ENCODE measurements at places on chromosomes 4 and X.

- no peak for DNase-seq
Measured at GRCh38 chrX:119411959-119412358, 12.8 kb downstream of the SLC25A43 start.

DNA sequence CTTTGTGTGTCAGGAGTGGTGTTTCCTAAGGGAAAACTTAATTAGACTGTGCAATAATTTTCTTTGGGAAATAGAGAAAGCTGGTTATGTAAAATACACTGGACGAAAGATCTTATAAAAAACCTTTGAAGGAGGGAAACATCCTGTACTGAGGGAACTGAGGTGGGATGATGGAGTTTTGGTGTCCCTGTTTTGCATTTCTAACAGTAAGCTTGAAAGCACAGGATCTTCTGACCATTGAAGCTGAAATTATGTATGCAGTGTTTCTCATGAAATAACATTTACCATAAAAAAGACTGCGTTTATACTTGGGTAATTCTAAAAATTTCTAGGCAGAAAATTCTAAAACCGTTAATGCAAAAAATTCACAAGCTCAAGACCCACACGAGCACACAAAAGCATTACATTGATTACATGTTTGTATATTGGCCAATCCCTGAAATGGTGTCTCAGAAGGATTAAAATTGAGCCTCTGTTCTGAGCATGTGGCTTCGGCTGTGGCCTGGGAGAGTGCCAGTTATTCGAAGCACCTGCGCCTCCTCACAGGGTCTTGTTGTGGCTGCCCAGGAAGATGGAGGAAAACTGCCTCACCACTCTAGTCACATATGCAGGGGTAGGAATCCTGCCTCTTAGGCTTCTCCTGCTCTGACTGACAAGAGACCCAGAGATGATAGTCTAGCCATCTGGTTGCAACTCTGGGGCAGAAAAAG is 49.5 kb downstream of the JADE3 start:
- DNase-seq, result no peak

- no peak for DNase-seq
Measured at GRCh38 chr4:69330345-69331047, 50.2 kb downstream of the UGT2B28 start.

DNA sequence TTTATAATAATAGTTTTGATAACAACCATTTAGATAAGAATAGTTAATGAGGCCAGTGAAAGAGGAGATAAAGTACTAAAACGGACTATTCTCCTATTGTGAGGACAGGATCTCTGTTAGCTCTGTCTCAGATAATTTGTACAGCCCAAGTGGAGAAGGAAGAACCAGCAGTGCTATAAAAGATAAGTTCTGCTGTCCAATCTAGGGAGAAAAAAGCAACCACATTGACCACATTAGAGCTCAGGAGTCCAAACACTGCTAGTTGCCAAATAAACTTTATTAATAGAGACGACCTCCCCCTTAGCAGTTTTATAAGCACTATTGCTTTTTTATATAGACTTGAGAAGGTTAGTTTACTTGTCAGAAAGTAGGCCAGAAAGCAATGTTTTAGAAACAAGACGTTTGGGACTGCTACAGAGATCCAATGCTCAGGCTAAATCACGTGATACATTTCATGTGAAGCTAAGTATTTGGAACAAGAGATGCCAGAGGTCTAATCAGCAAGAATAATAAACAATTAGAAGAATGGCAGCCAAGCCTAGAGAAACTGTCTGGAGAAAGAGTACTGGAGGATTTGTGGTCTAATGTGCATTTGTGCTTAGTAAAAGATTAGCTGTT is 15.9 kb downstream of the IL15 start:
- DNase-seq, result no peak

DNA sequence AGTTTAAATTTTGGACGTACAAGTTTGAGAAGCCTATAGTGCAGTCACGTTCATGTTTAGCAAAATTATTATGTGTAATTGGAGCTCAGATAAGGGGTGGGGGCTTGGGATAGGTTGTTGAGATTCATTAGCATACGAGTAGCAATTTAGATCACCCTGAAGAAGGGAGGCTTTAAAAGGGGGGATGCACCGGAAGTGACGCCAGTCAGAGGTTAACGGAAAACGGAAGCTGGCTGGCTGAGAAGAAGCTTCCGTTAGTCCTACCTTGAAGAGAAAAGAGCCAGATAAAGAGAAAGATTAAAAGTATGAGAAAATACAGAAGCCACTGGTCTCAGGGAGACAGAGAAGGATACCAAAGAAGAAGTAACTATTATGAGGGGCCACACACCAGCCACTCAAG is 1.1 kb upstream of the NXT2 start:
- DNase-seq, result no peak

DNA sequence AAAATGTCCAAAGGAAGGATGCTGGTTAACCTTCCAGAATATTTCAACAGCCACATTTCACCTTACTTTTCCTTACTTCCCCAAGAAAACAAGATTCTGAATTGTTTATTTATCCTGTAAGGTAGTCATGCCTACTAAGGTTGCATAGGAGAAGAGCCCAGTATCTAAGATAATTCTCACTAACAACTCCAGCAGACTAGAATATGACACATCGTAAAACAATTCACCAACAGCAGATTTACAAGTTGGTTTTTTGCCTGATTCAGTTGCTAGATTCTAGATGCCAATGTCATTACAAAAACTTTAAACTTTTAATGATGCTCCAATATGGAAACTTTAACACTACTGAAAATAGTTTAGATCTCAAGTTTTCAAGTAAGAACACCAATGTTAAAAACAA is 176.4 kb downstream of the IL13RA2 start:
- DNase-seq, result no peak

GRCh38 chrX:2820136-2820771 is 8.5 kb upstream of the GYG2 start:
- peak; percentile 37 for DNase-seq

DNA sequence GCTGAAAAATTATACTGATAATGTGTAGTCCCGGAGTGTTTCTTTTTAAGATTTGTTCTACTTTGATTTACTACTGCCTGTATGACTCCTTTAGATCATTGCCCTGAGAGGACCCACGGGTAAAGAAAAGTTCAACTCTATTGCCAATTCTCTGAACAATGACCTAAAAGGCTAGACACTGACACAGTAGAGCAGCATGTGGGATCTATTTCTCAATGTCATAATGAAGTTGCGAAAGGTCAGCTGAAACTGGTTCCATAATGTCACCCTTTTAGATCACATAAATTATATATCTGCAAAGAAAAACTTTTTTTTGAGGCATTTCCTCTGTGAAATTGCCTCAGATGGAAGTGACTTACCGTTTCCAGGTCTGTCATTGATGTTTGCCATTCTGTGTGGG is 67.4 kb downstream of the GLRB start:
- no peak for DNase-seq

DNA sequence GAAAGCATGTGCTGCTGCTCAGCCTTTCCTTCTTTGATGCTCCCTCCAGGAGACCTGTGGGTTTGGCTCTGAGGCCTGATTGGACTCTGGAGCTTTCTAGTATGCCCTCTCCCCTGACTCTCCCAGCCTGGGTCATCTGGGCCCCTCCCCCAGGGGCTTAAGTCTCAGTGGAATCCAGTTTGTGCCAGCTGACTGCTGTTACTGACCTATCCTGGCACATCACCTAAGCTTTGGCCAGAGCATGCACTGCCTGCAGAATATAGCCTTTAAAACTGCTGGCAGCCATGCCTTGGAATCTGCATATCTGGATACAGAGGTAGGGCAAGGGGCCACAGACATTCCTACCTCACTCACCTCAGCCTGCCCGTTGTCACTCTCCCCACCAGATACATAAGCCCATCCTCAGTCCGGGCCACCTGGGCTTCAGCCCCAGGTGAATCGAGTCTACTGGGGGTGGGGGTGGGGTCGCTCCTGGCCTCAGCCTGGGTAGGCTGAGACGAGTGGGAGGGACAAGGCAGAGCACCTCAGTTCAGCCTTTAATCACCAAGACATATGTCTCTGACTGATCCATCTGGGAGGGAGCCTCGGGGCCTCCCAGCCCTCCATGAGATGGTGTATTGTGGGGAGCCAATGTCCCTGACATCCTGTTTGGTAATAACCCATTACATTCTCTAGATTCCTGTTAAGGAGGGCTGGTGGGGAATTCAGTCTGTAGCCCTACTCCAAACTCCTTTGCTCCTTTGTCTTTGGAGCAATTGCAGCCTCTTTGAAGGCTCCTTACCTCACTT is 61.2 kb downstream of the STARD8 start:
- DNase-seq, result no peak

GRCh38 chrX:30568136-30568535 is 9.4 kb downstream of the TASL start:
- DNase-seq, result peak; percentile 49

- no peak for DNase-seq
Measured at GRCh38 chr4:35897808-35898207, 346.5 kb downstream of the ARAP2 start.

DNA sequence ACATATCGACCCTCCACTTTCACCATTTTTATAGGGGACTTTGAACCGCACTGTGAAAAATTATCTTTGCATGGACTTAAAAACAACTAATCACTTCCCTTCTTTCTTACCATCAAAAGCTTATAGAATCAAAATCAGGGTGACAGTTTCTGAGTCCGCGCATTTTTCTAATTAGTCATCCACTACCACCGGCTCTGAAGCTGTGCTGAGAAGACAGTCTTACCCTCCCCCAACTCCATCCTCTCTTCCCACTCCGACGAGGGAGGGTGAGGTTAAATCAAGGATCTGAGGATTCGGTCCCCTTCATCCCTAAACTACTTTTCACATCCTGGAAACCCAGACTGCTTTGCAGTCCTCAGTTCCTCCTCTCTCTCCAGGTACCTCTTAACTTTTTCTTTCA is 4.2 kb downstream of the DCTD start:
- no peak for DNase-seq

DNA sequence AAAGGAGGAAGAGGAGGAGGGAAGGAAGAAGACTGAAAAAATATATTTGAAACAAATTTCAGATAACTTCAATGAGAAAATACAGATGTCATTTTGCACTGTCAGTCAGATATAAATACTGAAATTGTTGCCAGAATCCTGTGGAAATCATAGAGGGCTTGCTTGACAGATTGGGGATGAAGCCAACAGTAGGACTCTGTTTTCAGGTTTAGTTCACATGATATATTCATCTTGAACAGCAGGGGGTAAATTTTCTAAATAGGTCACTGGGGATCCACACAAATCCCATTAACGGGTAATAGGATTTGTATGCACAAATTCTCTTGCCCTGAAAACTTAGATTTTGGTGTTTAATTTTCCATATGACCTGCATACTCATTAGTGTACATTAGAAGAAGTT is 103.3 kb upstream of the PCDH18 start:
- no peak for DNase-seq

DNA sequence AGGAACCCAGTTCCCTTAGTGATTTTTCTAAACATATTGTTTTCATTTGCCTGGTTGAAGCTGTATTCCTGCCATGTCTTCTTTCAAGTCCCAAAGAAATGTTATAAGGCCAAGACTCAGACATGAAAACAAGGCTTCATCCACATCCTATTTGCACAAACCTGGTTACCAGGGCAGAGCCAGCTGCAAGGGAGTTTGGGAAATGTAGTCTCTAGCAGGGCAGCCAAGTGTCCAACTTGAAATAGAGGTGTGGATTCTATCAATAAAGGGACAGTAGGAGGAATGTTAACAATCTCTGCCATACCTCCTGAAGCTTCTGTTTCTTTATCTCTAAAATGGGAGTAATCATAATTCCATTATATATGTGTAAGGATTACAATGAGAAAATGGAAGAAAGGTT is 56.6 kb downstream of the INTS12 start:
- no peak for DNase-seq

GRCh38 chr4:67787311-67787710 is 33.1 kb upstream of the GNRHR start:
- DNase-seq, result no peak

- DNase-seq, result no peak
Measured at GRCh38 chrX:52990848-52991247, 32.5 kb upstream of the FAM156A start.

DNA sequence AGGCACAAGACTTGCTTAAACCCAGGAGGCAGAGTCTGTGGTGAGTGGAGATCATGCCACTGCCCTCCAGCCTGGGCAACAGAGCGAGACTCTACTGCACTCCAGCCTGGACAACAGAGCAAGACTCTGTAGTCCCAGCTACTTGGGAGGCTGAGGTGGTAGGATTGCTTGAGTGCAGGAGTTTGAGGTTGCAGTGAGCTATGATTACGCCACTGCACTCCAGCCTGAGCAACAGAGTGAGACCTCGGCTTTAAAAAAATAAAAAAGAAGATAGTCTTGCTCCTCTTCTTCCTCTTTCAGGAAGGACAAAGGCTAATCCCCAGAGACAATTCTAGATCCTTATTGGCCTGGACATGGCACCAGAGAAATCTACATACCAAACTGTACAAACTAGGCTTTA is 5.7 kb upstream of the PPEF2 start:
- DNase-seq, result peak; percentile 77

- peak; percentile 77 for DNase-seq
Measured at GRCh38 chr4:70734168-70734954, 12.6 kb downstream of the RUFY3 start.

DNA sequence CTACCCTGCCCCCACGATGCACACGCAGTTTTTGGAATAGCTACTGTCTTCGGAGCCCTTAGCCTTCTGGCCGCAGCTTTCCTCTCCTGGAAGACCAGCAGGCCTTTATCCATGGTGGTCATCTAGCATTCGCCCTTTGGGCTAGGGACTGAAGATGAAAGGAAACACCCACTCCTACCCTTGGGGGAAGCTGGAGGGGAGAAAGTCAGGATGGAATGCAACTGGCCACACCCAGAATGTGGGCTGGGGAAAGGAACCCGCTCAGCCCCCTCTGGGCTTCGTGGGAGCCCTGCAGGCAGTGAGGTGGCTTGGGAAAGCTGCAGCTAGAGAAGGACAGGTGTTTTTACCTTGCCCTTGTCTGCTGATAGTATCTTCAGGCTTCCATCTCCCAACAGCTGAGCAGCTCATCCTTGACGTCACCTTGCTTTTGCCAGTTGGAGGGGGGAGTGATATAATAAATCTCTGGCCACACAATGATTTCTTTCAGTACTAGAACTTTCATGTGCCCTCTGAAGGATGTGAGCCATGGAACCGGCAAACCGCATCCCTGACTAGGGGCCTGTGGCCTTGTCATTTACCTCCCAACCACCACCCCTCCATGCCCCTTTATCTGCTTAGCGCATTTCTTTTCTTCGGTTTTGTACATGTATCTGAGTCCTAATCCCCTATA is 59.0 kb downstream of the ELF4 start:
- no peak for DNase-seq

DNA sequence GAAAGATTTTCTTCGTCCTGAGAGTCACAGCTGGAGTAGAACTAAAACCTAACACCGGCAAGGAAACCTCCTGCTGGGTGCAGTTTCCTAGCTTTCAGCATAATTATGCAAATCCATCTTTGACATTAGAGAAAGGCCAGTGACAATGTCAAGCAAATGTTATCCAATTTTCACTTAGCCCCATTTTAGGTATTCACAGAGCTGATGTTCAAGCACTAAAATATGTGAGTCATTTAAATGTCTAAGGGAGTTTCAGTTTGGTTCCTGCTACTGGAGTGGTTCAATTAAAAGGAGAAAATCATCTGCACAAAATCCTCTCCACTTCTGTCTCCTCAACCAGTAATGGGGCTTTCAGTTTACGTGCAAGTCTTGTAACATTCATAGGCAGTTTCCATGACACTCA is 37.1 kb upstream of the AMOT start:
- no peak for DNase-seq
